ENCODE measurements at places on chromosomes 13 and 19.

- DNase-seq, result no peak
Observed at GRCh38 chr19:1925544-1925943, 15.4 kb upstream of the CSNK1G2 start.

- DNase-seq, result peak; percentile 81
Observed at GRCh38 chr19:21568816-21569493, 63.6 kb downstream of the ZNF429 start.

DNA sequence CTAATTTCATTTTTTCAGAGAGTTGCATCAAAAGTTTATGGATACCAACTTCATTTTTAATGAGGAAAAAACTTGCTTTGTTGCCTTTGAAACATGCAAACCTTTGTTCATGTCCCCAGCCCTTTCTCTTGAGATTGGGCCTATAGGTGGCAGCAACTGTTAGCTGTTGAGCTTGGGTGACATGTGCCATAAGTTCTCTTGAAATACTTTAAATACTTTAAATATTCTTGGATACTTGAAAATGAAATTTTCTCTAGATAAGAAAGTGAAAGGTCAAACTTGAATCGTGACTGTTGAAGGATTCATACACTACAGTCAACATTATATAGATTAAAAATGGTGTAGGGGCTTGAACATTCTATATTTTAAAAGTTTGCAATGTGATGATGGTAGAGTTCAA lies 294.9 kb downstream of the NDFIP2 start:
- DNase-seq, result peak; percentile 36

DNA sequence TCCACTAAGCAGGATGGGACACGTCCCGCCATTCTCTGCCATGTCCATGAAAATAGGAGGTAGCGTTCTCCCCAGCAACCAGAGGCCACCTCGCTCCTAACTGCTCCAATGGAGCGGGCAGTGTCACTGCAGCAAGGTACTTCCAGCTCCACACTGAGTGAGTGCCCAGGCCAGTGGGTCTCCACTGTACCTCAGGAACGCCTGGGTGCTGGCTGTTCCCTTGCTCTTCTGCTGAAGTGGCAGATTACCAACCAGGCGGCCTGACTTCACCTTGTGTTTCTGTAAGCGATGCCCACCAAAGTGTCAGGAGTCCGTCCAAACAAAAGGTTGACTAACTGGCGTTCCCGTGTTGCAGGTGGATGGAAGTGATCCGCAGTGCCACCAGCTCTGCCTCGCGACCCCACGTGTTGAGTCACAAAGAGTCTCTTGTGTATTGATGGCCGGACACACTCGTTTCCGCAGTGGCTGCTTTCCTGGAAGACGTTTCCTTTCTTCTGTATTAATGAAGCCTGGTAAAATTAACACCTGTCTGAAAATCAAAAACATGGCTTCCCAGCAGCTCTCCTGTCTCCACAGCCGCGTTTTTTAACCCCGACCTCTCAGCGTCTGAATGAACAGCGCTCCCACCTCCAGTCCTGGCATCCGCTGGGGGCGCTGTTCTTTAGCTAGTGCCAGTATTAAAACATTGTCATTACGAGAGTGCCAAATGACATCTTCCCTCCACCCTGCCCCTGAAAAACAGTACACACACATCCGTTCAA lies 128.8 kb downstream of the STK24 start:
- no peak for DNase-seq

DNA sequence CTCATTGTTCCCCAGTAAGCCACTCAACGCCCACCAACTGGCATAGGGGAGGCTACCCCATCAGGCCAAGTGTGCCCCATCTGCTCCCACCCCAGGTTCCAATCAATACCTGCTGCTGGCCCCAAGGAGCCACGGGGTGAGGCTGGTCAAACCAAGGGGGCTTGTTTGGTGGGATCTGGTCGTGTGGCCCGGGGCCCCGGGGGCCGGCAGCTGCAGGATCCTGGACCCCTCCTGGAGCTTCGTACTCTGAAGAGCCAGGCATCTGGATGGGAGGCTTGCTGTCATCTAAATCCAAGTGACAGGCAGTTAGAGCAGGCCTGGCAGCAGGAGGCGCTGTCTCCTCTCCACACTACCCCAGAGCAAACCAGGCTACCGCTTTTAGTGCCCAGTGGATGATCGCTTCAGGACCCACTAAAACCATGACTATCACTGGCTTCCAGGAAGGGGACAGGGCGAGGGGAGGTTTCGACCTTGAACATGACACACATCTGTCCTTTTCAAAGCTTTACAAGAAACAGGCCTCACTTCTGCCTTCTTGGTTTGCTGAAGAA lies 14.2 kb downstream of the CHERP start:
- no peak for DNase-seq

DNA sequence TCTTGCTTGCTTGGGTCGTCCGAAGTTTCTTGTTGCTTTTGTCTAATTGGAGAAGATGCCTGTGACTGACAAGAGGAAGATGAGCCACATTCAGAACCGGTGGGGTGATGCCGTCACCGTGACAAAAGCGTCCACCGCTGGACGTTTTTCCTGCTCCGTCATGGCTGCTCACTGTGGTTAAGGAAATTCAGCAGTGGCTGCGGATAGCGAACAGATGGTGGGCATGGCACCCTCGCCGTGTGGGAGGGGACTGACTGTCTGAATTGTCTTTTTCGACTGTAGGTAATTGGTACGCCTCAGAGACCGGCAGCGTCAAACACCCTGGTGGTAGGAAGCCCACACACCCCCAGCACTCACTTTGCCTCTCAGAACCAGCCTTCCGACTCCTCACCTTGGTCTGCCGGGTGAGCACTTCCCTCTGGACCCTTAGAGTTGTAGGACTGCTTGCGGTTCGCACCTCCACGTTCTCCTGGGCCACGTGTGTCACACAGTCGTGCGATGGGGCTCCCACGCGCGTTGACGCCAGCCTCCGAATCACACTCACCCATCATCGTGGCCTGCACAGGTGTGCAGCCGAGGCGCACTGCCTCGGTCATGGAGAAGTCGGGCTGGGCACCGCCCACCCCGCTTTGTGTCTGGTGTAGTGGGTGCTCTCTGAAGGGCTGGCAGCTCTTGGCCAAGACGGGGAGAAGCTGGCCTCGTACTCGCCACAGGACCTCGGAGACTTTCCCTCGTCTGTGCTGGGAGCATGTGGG lies 26.5 kb downstream of the ATP4B start:
- DNase-seq, result no peak

GRCh38 chr13:40806241-40806640 lies 16.8 kb downstream of the SLC25A15 start:
- DNase-seq, result no peak

DNA sequence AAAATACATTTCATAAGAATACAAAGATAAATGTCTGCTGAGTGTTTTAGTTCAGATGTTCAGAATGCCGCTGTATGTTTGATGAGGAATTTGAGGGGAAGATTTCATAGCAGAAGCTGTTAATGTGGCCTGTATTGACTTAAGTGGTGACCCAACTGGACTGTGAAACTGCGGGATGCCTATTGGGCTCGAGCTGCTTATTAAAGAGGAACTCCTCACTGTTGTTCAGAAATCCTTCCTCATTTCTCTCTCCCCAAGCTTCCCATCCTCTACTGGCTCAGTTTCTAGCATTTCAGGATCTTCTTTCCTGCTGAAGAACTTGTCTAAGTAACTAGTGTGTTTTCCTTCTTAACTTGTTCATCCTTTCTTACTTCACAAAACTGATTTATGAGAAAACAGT lies 20.4 kb downstream of the DGKH start:
- DNase-seq, result no peak

DNA sequence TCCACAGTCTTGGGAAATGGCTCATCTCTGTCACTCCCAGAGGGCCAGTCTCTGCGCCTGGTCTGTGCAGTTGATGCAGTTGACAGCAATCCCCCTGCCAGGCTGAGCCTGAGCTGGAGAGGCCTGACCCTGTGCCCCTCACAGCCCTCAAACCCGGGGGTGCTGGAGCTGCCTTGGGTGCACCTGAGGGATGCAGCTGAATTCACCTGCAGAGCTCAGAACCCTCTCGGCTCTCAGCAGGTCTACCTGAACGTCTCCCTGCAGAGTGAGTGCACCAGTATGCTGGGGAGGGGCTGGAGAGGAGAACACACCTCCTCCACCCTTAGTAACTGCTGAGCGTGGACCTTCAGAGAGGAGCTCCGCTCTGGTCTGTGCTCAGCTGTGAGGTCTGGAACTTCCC lies 2.3 kb downstream of the SIGLEC9 start:
- DNase-seq, result no peak

GRCh38 chr13:26811581-26811980 lies 51.0 kb upstream of the GPR12 start:
- no peak for DNase-seq

GRCh38 chr13:29597706-29598105 lies 2.2 kb upstream of the SLC7A1 start:
- no peak for DNase-seq

DNA sequence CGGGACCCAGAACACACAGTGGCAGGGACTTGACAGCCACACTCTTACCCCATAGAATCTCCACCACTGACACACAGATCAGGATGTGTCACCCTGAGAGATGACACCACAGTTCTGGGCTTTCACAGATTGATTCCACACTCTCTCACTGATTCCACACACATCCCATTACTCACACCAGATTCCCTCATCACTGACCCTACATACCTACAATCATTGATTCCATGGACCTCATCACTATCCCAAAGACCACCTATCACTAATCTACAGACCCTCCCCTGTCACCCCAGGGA lies 57.6 kb upstream of the ZNF527 start:
- no peak for DNase-seq

Data from transverse colon (tissue), 4 donors.